Activated T-helper 17 cell treated with anti-CD3 and anti-CD28 coated beads, Interleukin-2, amount 50 U/mL, for 72 hours (primary cell): ENCODE measurements at places on chromosomes 5 and 9. TPM values are rescaled to one million over a fixed set of nuclear protein-coding genes. Genes with fewer than 3 reads are reported as not detected.

The STOM gene
- 50.8 TPM for total RNA-seq

DNA sequence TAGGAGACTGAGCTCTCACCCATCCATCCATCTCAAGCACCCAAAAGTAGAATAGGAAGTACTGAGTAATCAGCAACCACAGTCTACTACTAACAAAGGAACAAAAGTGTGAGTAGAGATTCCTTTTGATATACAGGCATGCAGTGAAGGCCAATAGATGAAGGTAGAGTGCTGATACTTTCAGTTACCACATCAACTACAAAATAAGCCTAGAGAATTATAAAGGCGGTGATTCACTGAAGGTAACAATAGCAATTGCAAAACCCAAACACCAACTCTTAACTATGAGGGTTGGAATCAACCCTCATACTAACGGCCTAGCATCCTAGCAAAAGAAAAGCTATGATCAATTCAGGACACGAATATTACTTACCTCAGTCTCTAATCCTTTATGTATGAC is 992.6 kb downstream of the DNAH5 start:
- ATAC-seq: no peak

DNA sequence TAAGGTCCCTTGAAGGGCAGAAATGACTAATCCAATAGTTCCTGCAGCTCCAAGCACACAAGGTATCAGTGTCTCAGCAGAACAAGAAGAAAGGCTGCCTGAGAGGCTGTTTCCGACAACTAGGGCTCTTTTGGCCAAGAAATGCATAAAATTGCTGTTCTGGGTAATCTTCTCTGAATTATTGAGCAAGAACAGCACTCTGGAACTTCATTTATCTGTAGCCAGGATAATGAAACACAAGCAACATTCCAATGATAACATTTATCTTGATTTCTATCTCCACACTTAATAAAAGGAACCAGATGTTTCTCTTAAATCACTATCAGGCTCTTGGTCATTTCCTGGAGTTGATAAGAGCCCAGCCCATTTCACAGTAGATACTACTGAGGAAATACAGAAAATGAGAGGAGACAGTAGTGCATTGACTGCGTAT is 17.0 kb upstream of the AUH start:
- no peak for ATAC-seq

- ATAC-seq: no peak
These were observed 248.6 kb upstream of the NR4A3 start for GRCh38 chr9:99573085-99573484.

GRCh38 chr9:974996-975739 is 1.3 kb upstream of the DMRT3 start:
- ATAC-seq: no peak

The ARL14EPL gene
- total RNA-seq: not detected

GRCh38 chr9:4630836-4631235 is 31.3 kb upstream of the PLPP6 start:
- no peak for ATAC-seq

The SH3PXD2B gene
- 0.09 TPM for total RNA-seq

The SLC25A2 gene
- 0.42 TPM for total RNA-seq

DNA sequence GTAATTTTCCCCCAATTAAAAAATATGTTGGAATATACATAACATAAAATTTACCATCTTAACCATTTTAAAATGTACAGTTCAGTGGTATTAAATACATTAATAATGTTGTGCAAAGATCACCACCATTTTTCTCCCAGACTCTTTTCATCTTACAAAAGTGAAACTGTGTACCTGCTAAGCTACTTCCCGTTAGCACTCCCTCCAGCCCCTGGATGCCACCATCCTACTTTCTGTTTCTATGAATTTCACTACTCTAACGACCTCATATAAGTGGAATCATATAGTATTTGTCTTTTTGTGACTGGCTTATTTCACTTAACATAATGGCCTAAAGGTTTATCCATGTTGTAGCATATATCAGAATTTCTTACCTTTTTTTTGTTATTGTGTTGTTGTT is 112.9 kb downstream of the HSPA4 start:
- no peak for ATAC-seq

The PCDHGA5 gene
- total RNA-seq: 0.11 TPM

- no peak for ATAC-seq
These were observed 33.3 kb upstream of the FAT2 start for GRCh38 chr5:151624476-151624875.

The PCDHGA8 gene
- not detected for total RNA-seq

The PTCD2 gene
- total RNA-seq: 14.8 TPM

DNA sequence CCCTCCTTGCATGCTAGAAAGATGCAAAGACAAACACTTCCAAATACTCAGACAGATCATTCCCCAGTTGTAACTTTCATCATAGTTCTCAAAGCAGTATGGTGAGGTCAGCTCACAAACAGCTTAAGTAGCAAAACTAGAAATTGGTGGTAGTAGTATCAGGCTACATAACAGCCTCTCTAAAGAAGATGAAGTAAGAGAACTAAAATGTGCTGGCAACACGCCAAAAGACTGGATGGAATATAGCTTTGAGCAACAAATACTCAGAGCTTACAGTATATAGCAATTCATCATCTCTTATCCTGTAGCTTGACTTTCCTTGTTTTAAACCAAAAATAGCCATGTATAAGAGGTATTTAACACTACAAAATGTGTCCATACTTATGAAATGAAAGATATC is 7.5 kb downstream of the PFDN1 start:
- no peak for ATAC-seq

GRCh38 chr5:178282391-178282790 is 49.8 kb upstream of the PHYKPL start:
- no peak for ATAC-seq

GRCh38 chr5:143395638-143396352 is 7.7 kb downstream of the NR3C1 start:
- peak; percentile 87 for ATAC-seq

The GRIN3A gene
- total RNA-seq: not detected

DNA sequence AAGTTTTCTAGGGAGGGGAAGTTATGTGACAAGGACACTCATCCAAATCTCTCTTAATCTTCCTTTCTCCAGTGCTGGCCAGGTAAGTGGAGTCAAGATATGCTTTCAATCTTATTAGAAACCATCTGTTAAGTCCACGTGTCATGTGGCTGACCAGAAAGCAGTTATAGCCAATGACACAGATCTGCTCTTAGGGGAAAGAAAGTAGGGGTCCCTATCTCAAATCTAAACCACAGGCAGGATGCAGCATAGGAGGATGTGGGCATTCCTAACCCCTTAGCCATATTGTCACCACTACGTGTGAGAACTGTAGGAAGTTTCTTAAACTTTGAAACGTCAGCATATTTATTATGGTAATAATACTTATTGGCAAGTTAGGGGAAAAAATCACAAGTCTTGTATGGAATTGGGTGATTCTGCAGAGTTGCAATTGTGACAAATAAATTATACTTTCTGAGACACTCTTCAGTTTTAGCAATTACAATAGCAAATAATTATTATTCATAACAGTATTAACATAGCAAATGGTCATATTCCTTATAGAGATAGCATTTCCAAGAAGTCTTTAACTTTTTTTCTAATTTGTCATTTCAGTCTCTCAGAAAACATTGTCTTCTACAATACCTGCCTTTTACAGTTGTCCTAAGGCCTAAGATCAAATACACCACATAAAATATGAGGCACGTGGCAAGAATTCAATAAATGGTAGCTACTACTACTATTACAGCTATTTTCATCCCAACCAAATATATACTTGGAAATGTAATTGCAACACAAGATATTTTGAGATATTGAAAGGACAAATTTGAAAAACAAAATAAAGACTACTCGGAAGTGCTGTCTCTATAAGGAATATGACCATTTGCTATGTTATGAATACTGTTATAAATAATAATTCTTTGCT is 236.9 kb downstream of the PDE4D start:
- no peak for ATAC-seq

GRCh38 chr9:22100626-22101025 is 91.5 kb upstream of the CDKN2B start:
- ATAC-seq: no peak

DNA sequence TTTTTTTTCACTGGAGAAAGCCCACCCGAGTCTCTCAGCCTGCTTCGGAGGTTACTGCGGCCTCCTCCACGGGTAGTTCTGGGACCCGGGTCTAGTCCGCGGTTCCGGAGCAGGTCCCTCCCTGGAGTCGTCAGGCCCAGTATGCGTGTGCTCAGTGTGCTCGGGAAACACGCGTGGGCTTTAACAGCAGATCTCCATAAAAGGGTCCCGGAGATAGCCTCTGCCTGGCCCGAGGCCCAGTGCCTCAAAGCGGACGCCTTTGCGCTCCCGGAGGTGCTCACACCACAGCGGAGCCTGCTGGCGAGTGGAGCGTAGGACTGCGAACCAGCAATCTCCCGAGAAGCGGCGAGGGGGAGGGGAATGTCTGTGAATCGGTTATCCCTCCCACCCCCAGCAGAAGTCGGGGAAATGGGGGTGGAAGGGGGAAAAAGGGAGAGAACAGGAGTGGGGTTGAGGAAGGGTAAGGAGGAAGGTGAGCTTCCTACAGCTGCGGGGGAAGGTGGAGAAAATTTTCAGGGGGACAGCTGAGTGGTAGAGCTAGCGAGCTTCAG is 28.7 kb downstream of the CDKN2A start:
- ATAC-seq: peak; percentile 79

GRCh38 chr5:79269733-79270166 is 33.8 kb downstream of the JMY start:
- ATAC-seq: no peak

The C5orf46 gene
- not detected for total RNA-seq

- no peak for ATAC-seq
These were observed 1.2 kb downstream of the SGCD start for GRCh38 chr5:156328161-156328560.

- ATAC-seq: peak; percentile 29
These were observed 68.7 kb upstream of the ZNF618 start for GRCh38 chr9:113807173-113808061.

The FAT2 gene
- total RNA-seq: not detected

DNA sequence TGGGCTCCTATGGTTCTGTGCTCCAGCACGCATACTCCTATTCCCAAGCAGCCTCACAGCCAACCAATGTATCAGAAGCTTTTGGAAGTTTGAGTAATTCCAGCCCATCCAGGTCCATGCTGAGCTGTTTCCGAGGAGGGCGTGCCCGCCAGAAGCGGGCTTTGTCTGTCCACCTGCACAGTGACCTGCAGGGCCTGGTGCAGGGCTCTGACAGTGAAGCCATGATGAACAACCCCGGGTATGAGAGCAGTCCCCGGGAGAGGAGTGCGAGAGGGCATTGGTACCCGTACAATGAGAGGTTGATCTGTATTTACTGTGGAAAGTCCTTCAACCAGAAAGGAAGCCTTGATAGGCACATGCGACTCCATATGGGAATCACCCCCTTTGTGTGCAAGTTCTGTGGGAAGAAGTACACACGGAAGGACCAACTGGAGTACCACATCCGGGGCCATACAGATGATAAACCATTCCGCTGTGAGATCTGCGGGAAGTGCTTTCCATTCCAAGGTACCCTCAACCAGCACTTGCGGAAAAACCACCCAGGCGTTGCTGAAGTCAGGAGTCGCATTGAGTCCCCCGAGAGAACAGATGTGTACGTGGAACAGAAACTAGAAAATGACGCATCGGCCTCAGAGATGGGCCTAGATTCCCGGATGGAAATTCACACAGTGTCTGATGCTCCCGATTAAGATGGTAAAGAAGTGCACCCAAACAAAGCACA is 19.9 kb downstream of the ZBTB34 start:
- ATAC-seq: no peak

- ATAC-seq: no peak
These were observed 61.8 kb upstream of the PLEKHG4B start for GRCh38 chr5:30131-30530.

DNA sequence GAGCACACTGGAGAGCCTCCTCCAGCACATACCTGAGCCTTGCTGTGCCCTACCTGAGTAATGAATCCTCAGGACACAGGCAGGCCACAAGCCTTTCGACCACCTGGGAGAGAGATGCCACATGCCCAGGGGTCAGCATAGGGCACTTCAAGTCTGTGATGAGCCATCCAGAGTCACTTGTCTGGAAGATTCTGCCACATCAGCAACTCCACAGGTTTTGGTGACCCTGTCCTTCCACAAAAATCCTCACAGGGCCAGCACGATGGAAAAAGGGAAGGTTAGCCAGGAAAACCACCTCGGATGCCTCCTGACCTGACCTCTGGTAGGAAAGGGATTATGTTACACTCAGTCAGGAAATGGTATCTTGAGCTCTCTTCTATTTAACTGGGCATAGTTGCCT is 46.8 kb downstream of the FRMD3 start:
- no peak for ATAC-seq

The BAAT gene
- 0.08 TPM for total RNA-seq
